ENCODE measurements at places on chromosomes 2 and 18. TPM values are rescaled to one million over a fixed set of nuclear protein-coding genes. Genes with fewer than 3 reads are reported as not detected.

CHRND gene
- total RNA-seq: not detected

VIT gene
- 16.3 TPM for total RNA-seq

SLC39A6 gene
- total RNA-seq: 64.3 TPM

UGT1A6 gene
- total RNA-seq: 12.8 TPM

SP100 gene
- 59.2 TPM for total RNA-seq

DNA sequence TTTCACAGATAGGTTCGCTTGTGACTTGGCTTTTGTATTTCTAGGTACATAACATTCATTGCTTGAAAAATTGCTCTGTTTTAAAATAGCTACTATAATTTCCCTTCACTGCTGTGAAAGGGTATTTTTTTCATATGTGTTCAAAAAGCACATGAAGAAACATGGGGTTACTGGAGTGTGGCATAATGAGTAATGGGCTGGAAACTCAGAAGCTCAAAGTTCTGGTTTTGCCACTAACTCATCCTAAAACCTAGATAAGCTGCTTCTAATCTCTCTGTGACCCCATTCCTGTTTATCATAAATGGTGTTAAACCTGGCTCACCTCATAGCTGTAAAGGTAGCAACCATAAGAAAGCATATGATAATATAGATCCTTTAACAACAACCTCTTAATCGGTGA is 319.3 kb downstream of the PTPRM start:
- no peak for DNase-seq

DNA sequence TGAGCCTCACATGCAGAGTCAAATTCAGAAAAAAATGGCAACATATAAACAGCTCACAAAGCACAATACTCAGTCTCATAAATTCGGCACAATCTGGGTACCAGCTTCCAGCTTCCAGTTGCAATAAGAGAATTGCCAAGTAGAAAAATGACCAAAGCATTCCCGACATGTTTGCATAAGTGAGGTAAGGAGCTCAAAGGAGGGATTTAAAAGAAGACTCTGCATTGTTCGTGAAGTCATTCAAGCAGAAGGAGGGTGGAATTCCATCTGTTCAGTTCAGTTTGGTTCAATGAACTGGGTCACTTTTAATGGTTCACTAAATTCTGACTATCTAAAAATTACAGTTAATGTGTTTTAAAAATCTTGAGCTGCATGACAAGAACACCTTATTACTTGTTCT is 106.7 kb upstream of the KLHL14 start:
- DNase-seq: no peak

DNA sequence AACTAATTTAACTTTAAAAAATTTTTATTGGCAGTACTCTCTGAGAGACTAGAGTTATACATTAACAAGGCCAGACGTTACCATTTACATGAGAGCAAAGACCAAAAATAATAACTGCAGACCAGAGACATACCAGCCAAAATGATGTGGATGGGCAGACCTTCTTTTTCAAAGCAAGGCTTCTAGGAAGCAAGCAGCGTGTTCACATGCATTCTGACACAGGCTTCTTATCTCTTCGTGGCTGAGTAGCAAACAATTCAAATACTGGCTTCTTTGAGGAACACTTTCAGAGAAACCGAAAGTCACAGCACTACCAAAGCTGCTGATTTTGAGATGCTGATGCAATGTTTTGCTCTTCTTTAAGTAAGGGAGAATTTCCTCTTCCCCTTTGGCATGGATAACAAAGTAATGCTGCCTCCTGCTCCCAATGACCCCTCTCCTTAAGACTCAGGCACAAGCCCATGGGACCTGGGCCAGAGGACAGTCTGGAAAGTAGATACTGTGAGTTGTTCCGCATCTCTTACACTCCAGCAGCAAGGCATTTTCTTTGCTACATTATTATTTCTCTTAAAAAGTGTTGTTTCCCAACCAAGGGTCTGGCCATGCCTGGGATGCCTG is 181.9 kb downstream of the MREG start:
- DNase-seq: no peak

DNA sequence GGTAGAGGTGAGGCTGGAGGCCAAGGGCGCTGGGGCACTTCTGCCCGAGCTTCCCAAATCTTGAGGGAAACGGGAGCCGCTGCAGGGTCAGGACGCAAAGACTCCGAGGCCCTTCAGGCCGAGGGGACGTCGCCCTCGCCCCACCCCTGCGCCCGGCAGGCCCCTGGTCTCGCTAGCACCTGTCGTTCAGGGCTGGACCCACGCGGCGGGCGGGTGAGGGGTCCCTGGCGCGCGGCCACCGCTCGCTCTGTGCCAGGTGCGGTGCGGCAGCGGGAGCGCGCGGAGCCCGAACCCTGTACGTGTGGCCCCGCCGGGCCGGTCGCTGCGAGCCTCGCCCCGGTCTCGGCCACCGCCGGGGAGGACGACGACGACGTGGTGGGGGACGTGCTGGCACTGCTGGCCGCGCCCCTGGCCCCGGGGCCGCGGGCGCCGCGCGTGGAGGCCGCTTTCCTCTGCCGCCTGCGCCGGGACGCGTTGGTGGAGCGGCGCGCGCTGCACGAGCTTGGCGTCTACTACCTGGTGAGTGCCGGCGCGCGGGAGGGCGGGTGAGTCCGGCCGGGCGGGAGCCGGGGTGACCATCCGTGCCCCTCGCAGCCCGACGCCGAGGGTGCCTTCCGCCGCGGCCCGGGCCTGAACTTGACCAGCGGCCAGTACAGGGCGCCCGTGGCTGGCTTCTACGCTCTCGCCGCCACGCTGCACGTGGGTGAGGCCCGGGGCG is 4.9 kb downstream of the ERFE start:
- no peak for DNase-seq

DNA sequence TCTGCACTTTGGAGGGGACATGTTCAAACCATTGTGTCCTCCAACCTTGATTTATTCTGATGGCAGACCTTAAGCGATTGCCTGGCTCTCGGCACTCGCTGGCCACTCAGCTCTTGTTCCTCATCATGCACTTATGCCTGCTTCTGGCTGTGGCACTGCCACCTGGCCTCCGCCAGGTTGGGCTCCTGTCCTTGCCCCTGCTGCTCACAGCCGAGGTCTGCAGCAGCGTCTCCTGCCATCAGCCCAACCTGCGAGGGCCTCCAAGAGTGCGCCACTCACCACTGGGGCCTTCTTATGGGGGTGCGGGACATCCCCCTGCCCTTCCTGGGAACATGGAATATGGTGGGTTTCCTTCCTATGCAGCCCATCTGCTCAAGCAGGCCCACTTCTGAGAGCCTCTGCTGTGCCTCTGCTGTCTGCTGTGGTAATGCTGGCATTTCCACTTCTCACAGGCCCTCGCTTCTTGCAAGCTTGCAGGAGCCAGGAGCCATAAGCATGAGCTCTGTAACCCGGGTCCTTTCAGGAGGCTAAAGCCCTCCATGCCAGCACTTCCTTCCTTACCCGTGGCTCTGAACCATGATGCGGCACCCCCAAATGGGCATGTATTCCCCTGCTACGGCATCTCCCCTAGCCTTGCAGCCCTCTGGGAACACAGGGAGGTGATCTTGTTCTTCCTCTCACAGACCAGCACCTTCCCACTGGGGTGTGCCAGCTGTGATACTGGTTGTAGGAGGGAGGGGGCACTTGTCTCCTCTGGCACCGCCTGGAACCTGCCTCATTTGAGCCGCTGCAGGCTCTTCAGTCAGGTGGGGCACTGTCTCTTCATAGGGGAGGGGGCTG is 58.6 kb upstream of the HS6ST1 start:
- no peak for DNase-seq

- no peak for DNase-seq
Observed at GRCh38 chr2:149611100-149611820, 23.7 kb upstream of the MMADHC start.

DNA sequence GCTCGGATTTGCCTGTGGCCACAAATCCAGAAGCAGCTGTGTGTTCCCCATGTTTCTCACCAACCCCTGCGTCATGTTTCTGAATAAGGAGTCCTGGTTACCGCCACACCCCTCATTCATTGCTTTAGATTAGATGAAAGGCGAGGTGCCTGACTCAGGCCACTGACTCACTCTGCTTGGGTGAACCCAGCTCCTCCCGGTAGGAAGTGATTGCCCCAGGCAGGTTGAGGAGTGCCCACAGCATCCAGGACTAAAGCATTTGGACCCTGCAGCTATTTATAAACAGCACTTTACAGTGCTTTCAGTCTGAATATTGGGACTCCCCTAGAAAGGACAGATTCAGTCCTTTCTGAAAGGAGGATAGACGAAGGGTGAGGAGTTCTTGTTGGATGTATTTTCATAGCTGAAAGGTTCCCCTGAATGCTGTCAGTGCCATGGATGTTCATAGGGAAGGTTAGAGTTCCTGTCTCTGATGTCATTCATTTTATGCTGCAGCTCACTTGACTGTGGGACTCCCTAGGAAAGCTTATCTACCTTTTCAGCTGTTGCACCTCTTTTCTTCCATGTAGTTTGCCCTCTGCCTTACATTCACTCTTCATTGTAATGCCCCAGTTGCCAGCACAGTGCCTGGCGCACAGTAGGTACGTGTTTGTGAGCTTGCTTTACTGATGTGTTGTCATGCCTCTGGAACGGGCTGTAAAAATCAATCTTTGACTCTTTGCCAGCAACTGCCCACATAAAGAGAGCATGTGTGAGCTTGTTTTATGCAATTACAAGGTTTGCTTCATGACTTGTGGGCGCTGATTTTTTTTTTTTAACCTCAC is 14.9 kb downstream of the ITGA6 start:
- DNase-seq: peak; percentile 69

GRCh38 chr18:3889121-3889520 is 439.1 kb downstream of the TGIF1 start:
- DNase-seq: no peak

DNA sequence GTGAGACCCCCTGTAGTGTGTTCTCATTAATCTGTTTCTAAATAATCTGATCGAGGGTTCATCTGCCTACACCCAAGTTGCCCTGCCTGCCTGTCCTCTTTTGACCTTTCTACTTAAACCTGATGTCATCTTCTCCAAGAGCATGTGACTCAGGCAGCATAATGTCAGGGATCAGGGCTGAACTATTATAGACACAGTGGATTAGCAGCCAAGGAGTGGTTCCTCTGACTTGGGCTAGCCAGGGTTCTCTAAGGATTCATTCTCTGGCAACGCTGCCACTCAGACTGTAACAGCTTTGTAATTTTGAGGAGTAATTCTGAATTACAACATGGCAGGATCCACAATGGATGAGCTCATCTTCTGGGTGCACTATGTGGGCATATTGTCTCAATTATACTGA is 124.0 kb downstream of the MDH1 start:
- no peak for DNase-seq

DNA sequence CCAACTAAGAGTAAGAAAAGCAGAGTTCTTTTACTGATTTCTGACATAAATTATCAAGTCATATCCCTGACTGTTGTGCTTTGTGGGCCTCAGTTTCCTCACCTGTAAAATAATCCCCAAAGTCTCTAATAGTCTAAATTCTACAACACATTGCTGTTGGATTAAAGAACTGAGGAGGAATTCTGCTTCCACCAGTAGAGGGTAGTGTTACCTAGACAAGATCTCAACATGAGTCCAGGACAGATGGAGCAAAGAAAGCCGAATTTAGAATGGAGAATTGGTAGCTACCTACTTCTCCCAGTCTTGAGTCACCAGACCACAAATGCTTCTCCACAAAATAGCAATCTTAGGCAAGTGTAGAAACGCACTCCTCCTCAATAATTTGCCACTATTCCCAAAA is 462.5 kb upstream of the FSHR start:
- DNase-seq: no peak

DNA sequence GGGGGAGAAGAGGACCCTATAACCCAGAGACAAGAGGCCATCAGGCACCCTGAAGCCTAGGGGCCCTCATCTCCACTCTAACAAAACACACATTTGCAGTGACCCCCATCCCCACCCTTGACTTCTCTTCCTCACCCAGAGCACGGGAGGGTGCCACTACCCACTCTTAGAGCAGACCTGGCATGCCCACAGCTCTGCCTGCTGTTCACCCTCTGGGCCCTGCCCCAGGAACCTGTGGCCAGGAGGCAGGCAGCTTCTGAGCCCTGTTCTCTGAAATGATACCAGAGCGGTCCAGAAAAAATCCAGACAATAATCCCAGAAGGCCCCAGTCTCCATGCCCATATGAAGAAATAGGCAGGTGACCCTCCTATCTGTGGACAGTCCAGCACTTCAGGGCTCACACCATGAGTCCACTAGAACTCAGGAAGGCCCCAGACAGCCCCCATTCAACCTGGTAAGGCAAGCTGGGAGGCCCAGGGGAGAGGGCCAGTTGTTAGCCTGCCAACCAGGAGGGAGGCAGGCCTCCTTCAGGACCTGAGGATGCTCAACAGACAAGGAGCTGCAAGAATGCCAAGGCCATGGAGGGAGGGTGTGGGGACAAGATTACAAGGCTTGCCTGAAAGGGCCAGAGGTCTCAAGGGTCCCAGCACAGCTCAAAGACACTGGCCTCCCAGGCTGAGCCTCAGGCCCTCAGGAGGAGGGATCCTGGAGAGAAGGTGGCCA is 75.0 kb downstream of the TNS1 start:
- no peak for DNase-seq

DNA sequence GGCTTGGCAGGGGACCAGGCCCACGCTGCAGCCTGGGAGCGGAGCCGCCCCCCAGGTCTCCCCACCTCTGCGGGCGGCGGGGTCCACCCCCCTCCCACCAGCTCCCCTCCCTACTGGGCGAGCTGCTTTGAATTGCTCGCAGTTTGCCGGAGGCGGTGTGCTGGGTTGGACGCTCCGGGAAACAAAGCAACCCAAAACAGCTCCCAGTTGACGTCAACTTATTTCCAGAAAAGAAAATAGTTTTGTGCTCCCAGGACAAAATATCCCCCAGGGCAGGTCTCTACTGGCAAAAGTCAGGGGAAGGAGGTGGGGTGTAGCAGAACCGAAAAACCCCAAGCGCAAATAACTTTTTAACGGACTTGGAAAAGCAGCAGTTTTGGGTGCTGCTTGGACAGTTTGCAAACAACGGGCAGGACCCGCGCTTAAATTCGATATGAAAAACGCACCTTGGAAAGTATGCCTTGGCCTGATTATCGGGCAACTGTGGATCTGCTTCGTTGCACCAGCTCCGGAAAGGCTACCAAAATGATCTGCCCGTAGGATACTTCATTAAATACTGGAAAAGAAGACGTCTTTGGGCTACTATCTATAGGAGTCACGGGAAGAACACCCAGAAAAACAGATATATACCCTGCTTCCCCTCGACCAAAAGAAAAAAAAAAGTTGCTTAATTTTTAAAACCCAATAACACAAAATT is 2.8 kb upstream of the KCTD1 start:
- DNase-seq: no peak

- DNase-seq: no peak
Observed at GRCh38 chr2:220215785-220216184, 588.4 kb downstream of the SLC4A3 start.

DNA sequence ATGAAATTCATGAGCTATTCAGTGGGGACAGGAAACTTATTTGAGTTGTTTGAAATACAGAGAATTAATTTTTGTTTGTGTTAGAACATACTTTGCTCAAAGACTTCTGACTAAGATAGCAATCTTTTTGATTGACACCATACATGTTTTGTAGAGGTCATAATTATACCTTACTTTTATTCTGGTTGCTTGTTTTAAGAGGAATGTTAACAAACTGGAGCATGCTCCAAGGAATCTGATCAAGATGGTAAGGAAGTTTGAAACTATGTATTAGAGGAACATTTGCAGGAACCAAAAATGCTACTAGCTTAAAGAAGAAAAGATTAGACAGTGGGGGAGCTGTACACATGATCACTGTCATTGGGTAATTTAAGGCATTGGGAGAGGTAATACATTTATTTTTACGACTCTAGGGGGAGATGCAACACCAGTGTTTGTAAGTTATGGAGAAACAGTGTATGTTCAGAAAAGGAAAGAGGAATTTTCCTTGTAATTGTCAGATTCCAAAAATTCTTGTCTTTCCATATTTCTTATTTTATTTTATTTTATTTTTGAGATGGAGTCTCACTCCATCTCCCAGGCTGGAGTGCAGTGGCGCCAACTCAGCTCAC is 8.0 kb downstream of the AGFG1 start:
- DNase-seq: no peak

GRCh38 chr2:133837441-133838094 is 269.3 kb upstream of the NCKAP5 start:
- DNase-seq: no peak

Data from lower leg skin (tissue), 4 donors.